ENCODE measurements at places on chromosomes 5 and 9. TPM values are rescaled to one million over a fixed set of nuclear protein-coding genes. Genes with fewer than 3 reads are reported as not detected.

Gene PCAT7
- 0.18 TPM for polyA plus RNA-seq

Gene TDRD7
- polyA plus RNA-seq, result 8.6 TPM

Gene SLC46A2
- not detected for polyA plus RNA-seq

Gene ARSB
- polyA plus RNA-seq, result 1.7 TPM

Gene SPINK4
- not detected for polyA plus RNA-seq

Gene CCL28
- polyA plus RNA-seq, result 11.0 TPM

Gene ZNF462
- polyA plus RNA-seq, result 1.5 TPM

Gene SNCAIP
- polyA plus RNA-seq, result 0.83 TPM

Gene CCDC187
- polyA plus RNA-seq, result 0.12 TPM

Gene SIL1
- 26.7 TPM for polyA plus RNA-seq

Gene PCDHA9
- polyA plus RNA-seq, result not detected
